ENCODE measurements at places on chromosomes 2 and 18. TPM values are rescaled to one million over a fixed set of nuclear protein-coding genes. Genes with fewer than 3 reads are reported as not detected.

The PROC gene
- not detected for polyA plus RNA-seq

The ERICH2 gene
- 2.9 TPM for polyA plus RNA-seq

The MFF gene
- polyA plus RNA-seq, result 133 TPM

The GATA6 gene
- polyA plus RNA-seq, result 104 TPM

The RNU2-63P gene
- polyA plus RNA-seq, result not detected

The NEURL3 gene
- polyA plus RNA-seq, result not detected

The SLC9A2 gene
- polyA plus RNA-seq, result not detected
